ENCODE measurements at places on chromosomes 2 and 18.

- no peak for DNase-seq
These were observed 53.8 kb upstream of the TMEM163 start for GRCh38 chr2:134772493-134773169.

- DNase-seq, result no peak
These were observed 71.8 kb upstream of the SEC11C start for GRCh38 chr18:59067873-59068272.

DNA sequence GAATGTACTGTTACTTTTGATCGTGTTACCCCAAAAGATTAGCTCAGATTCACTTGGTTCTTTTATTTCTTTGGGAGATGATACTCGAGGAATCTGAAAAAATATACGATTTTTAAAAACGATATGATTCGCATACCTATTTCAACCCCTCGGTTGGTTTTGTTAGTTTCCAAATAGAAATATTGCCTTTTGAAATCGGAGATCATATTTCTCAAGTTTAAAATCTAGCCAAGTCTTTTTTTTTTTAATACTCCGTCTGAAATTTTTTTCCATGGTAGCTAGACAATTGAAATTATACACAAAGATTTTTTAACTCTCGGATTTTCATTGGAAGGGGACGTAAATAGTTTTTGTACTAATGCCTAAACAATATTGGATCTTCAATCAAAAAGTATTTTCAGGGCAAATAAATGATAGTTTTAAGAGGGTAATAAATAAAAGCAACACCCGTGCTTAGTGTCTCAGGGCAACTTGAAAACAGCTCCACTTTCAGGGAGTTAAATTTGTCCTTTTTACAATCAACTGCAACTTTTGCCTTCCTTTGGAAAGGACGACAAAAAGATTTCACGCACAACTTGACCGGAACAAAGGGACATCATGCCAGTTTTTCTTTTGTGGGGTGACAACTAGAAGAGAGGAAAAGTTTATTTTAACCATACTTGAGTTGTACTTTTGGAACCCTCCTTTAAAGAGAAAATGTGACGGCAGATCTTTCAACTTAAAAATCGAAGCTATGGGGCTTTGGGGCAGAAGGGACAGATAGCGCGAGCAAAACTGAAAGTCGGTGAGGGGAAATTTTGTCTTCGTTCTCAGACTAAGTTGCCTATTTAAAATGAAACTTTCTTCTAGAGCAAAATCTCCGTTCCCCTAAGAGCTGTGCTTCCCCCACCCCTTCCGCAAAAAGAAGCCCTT lies 5.8 kb upstream of the ONECUT2 start:
- no peak for DNase-seq

GRCh38 chr2:152367547-152368390 lies 32.8 kb downstream of the FMNL2 start:
- DNase-seq, result no peak

DNA sequence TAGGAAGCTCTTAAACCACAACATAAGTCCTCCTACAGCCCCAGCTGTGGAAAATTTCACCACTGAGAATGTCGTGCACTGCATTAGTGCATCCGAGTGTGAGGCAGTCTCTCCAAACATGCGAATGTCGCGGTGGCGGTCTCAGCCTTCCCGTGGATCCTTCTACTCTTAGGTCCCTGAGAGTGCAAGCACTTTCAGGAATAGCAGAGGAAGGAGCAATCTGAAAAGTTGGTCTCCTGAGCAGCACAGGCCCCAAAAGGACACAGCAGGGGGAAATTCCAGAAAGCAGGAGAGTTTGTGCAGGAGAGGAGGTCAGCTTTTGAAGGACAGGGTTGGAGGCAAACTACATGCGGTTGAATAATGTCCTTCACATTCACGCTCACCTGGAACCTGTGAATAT lies 440.5 kb upstream of the SMIM21 start:
- DNase-seq, result no peak

- DNase-seq, result no peak
These were observed 240.7 kb downstream of the KLHL29 start for GRCh38 chr2:23625726-23626125.

GRCh38 chr2:16275661-16276060 lies 335.3 kb downstream of the MYCN start:
- DNase-seq, result no peak

- DNase-seq, result no peak
These were observed 16.3 kb downstream of the PER2 start for GRCh38 chr2:238272156-238272555.

GRCh38 chr2:102788885-102789260 lies 27.0 kb downstream of the TMEM182 start:
- no peak for DNase-seq

GRCh38 chr2:175525975-175526374 lies 344.5 kb upstream of the ATP5MC3 start:
- no peak for DNase-seq

- DNase-seq, result no peak
These were observed 1.3 kb upstream of the TGFBRAP1 start for GRCh38 chr2:105330681-105331375.

GRCh38 chr2:28320371-28320770 lies 72.3 kb upstream of the FOSL2 start:
- DNase-seq, result no peak

DNA sequence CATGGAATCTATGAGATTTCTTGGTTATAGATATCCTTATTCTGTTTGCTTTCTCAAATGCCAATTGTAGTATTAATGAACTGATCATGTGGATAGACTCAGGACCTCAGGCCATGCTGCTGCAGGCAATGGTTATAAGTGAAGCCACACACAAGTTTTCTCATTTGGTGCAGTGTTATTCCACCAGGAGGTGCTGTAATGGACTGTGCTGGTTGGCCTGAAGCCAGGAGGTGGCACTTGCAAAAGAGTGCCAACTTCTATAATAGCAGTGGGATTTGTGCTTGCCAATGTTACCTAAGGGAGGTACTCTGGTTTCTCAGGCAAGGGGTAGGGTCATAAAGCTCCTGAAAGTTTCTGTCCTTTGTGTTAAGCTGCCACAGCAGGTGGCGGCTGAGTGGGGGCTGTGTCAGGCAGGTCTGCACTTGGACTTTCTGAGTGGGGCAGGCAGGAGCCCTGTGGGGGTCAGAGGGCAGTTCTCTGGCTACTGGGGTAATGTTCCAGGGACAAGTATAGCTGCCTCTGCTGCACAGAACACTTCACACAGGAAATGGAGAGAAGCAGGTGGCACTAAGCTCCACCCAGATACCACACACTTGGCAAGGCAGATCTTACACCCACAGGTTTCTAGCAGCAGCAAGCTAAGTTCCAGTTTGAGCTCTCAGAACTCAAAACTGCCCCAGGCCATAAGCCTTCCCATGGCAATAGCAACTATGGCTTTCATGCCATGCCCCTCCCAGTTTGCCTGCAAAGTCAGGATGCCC lies 352.6 kb upstream of the CWC22 start:
- no peak for DNase-seq

DNA sequence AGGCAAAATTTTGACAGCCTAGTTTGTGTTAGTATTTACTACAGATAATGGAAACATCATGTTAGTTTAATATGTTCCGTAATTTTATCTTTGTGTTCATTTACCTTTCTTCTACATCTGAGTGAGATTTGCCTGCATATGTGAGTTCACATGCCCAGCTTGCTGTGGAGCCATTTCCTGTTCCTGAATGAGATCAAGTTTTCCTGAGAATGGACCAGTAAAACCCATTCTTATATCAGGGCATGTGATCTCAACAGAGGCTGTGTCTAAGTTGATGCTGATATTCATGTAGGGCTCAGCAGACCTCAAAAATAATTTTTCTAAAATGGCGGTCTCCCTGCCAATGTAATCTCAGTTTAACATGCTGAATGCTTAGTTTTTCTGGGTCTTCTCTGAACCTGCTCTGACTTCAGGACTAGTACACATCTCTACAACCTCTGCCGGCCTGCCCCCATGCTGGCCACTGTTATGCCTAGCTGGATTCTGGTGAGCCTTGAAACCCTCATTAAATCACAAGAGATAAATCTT lies 1.0 kb downstream of the IL1A start:
- DNase-seq, result no peak

GRCh38 chr2:40886100-40886499 lies 434.2 kb upstream of the SLC8A1 start:
- no peak for DNase-seq
